ENCODE measurements at places on chromosomes 2 and 18.

DNA sequence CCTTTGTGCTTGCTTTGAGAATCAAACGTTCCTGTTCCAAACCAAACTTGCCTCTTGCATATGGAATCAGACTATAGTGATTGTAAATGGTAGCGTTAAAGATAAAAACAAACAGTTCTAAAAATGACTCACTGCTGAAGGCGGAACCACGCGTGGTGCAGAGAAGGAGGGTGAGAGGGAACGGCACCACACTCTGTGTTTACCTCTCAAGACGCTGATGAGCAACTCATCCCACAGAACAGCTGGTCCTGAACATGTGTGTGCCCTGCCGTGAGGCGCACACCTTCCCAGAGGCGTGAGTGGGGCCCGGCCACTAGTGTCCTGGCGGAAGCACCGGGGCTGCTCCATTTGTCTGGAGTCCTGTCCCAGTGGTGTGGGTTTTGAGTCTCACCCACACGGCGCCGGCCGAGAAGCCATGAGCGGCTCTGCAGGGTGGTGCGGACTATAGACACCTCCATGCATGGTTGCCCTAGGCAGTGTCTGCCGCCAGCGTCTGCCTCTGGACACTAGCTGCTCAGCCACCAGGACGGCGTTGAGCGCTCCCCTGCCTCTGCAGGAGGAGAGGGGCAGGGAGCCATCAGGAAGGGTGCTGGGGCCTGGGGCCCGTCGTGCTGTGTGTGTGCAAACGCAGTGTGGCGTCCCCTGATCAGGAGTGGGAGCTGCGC is 52.1 kb downstream of the NFATC1 start:
- no peak for DNase-seq

DNA sequence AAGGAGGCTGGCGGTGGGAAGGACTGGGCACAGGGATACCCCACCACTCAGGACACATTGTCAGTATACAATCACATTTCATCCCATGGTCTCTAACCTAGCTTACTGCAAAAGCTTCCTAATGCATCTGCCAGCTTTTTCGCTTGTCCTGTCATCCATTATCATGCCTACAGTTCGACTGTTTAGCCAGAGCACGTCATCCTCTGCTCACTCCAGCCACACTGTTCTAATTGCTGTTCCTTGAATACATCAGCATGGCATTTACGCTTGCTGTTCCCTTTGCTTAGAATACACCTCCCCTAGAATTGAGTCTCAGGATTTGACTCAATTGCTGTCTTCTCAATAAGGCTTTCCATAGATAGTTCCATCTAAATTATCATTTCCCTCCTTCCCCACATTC is 166.3 kb downstream of the CCDC148 start:
- DNase-seq: no peak

DNA sequence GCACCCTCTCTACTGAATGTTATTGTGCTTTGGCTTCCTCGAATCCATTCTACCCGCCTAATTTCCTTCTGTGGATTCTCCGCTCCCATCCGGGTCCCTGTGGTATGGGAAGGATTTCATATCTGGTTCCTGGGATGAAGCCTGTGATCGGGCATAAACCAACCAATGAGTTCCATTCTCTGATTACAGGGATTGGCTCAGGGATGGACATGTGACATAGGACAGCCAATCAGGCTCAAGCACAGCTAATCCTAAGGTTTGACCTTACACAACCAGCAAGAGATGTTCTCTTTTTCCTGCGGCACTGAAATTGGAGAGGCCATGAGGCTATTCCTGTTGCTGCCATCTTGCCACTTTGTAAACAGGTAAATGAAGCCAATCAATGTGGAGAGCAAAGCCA is 168.1 kb upstream of the SMAD2 start:
- DNase-seq: no peak

GRCh38 chr18:69490813-69491212 is 90.1 kb downstream of the DOK6 start:
- no peak for DNase-seq

DNA sequence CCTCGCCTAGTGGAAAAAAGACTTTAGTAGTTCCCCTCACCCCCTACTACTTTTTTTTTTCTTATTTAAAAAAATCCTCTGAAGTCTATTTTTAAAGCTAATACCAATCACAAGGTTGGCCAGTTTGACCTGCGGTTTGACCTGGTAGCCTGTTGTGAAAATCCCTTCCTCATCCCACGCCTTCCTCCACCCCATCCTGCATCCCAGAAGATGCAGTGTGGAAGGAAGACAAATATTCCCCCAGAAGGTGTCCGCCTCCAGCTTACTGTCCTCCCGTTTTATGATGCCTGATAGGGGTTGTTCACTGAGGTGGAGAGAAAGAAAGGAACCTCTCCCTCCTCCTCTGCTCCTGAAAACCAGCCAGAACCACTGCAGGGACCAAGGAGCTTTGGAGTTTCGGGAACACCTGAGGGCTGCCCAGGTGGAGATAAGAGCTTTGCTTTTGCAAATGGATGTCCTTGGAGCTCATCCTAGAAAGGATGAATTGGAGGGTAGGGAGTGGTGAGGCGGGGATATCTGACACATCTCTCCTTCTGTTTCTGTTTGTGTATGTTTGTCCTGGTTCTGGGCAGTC is 909 bp downstream of the ATP6V1C2 start:
- DNase-seq: no peak

- no peak for DNase-seq
Observed at GRCh38 chr2:15527074-15527739, 33.9 kb downstream of the NBAS start.

- no peak for DNase-seq
Observed at GRCh38 chr2:64630752-64631151, 23.0 kb downstream of the SERTAD2 start.

- DNase-seq: no peak
Observed at GRCh38 chr2:49845671-49846070, 691.4 kb upstream of the FSHR start.

DNA sequence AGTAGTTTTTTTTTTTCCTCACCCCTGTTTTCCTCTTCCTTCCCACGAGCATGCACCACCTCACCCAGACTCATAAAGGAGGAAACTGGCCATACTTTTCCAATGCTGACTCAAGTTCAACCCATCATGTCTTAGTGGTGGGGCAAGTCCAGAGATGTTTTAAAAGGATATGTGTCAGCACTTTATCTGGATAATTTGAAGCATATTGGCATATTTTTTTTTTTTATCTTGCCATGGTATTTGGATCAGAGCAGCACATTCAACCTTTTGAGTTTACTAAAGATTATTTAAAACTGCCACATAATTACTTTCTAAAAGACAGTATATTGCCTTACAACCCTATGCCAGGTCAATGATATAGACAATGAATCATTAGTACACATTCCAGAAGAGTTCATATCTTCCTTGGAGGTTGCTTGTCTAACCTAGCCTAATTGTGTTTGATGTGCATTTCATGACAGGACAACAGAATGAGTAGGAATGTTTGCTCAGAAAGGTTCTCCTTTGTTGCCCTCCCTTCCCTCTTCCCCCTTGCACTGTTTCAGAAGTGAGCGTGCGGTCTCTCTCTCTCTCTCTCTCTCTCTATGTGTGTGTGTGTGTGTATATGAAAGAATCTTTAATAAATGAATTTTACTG is 950.7 kb upstream of the FAM98A start:
- DNase-seq: no peak

DNA sequence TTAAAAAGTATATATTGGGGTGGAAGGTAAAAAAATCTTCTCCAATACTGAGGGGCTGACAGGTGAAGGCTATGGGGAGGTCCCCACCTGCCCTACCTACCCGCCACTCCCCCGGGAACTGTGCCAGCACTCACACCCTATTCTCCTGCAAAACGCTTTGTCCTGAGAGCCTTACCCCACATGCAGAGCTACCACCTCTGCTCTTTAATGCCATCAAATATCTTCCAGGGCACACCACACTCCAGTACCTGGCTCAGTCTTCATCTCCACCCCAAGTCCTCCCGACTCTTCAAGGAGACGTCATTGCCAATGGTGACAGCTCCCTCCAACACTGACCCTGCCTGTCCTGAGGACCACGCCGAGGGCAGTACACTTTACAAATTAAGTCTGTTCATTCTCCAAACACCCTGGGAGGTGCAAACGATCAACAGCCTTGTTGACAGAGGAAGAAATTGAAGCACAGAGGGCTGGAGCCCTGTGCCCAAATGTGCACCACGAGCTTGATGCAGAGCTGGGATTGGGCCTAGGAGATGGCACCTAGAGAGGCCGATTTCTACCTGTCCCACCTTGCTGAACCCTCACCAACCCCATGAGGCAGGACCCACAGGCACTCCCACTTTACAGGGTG is 6.0 kb upstream of the GPR55 start:
- DNase-seq: peak; percentile 31

- DNase-seq: no peak
Observed at GRCh38 chr2:196422361-196422760, 217.2 kb upstream of the CCDC150 start.

- DNase-seq: no peak
Observed at GRCh38 chr2:36403675-36404230, 48.2 kb downstream of the CRIM1 start.

DNA sequence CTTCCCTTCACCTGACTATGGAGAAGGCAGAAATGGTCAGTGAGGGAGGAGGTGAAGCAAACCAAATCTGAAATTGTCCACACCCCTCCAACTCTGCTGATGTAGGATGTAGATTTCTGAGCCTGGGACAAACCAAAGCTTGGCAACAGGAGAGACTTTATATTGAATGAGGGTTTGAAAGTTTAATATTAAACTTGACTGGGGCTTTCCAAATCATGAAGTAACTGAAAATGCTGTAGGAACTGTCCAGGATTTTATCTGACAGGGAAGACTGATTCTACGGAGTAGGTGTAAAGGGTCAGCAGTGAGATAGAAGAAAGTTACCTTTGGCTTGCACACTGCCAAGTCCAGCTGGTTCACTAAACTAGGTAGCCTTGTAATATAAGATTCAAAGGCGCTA is 194.5 kb downstream of the TDRD15 start:
- DNase-seq: no peak

- no peak for DNase-seq
Observed at GRCh38 chr2:181326661-181327060, 130.5 kb upstream of the ITGA4 start.

DNA sequence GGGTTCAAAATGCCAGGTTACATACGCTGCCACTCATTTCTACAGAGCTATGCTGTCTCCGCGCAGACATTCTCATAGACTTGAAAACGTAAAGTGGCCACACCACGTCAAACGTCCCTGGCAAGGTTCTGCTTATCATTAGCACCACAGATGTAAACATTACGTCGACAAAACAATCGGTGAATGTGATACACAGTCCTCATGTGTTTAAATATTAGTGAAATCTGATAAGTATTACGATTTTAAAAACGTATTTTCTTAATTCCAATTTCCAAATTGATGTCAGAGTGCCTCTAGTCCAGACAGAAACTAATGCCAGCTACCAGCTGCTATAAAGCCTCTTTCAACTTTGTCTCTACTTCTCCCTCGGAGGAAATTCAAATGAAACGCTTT is 1.2 kb downstream of the STK17B start:
- peak; percentile 82 for DNase-seq

GRCh38 chr2:2899826-2900225 is 477.8 kb downstream of the EIPR1 start:
- peak; percentile 47 for DNase-seq

- no peak for DNase-seq
Observed at GRCh38 chr2:201955231-201955630, 78.4 kb upstream of the FZD7 start.

GRCh38 chr2:160241251-160242137 is 41.4 kb upstream of the ITGB6 start:
- no peak for DNase-seq

- no peak for DNase-seq
Observed at GRCh38 chr2:105882341-105882740, 137.6 kb downstream of the NCK2 start.

DNA sequence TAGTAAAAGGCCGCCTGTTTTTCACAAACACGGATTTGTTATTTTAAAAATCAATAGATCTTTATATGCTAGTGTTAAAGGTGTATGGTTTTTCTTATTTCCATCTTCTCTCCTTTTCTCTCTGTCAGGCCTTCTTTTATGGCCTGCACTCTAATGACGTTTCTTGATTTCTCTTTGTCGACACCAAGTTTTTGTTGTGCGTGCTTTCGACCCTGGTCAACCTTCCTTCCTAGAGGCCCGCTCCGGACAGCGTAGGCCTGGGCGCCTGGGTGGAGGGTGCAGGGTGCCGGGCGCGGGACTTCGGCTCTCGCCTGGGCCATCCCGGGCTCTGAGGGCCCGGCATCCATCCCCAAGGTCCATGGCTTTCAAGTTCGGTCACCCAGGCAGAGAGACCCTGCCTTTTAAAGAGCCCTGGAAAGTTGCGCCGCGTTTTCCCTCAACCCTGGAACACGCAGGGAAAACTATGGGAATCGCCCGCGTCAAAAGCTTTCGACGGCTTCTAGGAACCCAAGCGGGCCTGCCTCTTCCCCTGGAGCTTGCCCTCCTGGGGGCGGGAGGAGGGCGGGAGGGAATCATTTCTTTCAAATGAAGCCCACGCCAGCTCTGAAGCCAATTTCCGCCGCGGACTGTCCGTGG is 4.1 kb upstream of the SATB2 start:
- DNase-seq: no peak

Measured in activated effector memory CD4-positive, alpha-beta T cell treated with anti-CD3 and anti-CD28 coated beads, Interleukin-2, amount 50 U/mL, for 16 hours (primary cell).